ENCODE measurements at places on chromosomes 6 and 20.

DNA sequence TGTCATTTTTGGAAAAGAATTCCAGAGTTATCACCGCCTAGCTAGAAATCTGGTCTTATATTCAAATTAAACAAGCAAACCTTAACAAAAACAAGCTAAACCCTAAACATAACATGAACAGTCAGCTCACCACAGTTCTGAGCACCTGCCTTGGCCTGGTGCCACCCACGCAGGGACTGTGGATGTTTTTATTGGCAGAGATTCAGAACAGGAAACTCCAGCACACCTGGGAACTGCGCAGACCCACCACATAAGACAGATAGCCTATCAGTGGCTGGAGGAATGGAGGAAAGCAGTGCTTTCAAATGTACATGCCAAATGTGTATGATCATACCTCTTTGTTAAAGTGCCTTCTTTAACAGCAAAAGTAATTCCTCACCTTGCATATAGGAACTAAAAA lies 8.9 kb downstream of the SLC16A10 start:
- DNase-seq, result no peak

- DNase-seq, result no peak
Observed at GRCh38 chr6:137917551-137918325, 50.7 kb downstream of the TNFAIP3 start.

DNA sequence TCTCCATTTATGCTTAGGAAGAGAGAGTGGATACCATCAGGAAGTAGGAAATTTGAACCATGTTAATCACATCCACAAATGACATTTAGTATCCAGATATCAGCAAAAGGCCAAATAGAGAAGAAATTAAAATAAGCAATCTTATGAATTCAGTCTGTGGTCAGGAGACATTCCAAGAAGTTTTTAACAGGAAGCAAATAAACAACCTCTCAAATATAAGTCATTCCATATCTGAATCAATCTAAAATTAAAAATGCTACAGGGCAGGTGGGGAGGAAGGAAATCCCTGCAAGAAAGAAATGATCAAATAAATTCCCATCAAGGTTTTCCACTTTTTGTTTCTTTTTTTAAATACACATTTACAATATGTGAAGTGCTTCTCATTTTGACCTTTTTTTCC lies 520.6 kb downstream of the LMBRD1 start:
- no peak for DNase-seq

DNA sequence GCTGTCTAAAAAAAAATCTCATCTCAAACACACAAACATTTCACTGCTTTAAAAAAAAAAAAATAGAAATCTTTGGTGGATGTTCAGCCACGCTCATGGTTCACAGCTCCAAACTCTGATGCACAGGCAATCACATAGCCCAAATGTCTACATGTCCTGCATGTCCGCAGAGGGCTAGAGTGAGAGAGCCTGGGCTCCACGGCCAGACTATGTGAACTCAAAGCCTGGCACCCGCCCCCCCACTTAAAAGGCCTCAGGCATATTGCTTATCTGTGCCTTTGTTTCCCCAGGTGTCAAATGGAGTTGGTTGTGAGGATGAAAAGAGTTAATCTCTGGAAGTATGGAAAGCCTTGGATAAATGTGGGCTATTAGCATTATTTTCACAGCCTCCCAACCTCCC lies 10.5 kb upstream of the PTGIS start:
- no peak for DNase-seq

GRCh38 chr20:52731093-52731492 lies 241.1 kb upstream of the TSHZ2 start:
- no peak for DNase-seq

- DNase-seq, result peak; percentile 38
Observed at GRCh38 chr6:111725446-111726112, 119.9 kb upstream of the TRAF3IP2 start.

- no peak for DNase-seq
Observed at GRCh38 chr6:26197933-26198721, 110.9 kb downstream of the HFE start.

GRCh38 chr6:111105578-111105977 lies 18.3 kb downstream of the SLC16A10 start:
- peak; percentile 28 for DNase-seq

DNA sequence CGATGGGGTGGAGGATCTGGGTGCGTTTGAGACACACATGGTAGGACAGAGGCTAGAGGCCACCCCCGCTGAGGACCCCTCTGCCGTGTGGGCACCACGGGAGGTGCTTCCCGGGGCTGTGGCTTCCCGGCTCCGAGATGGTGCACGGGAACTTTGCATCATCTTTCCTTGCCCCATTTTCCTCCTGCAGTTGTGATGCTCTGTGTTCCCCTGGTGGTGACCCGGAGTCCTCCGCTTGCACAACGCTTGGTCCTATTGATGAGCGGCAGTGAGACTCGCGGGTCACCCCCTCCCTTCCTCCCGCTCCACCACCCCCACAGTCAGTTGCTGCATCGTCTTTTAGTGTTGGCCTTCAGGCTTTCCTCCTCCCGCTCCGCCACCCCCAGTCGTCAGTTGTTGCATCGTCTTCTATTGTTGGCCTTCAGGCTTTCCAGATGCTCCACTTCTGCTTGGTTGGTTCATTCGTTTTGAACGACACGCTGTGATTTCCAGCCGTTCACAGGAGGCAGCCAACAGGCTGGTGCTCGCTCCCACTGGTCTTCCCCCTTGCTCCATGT lies 37.3 kb downstream of the PYGB start:
- no peak for DNase-seq

DNA sequence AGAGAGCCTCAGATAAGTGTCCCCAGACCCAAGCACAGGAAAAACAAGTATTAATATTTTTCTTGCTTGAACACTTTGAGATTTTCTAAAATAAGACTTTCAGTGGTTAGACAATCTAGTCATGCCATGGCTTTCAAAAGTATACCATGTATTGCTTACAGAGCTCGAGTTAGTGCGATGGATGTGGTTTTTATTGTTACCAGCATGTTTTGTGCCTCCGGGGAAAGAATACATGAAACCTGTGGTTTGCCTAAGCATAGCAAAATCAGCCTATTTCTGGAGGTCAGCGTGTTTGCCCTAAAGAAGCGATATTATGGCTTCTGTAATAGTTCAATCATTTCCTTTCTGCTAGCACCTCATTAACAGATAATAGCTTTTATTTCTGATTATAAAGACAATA lies 21.6 kb downstream of the RIN2 start:
- DNase-seq, result no peak

GRCh38 chr6:31525553-31525931 lies 3.2 kb upstream of the MCCD1 start:
- DNase-seq, result no peak

DNA sequence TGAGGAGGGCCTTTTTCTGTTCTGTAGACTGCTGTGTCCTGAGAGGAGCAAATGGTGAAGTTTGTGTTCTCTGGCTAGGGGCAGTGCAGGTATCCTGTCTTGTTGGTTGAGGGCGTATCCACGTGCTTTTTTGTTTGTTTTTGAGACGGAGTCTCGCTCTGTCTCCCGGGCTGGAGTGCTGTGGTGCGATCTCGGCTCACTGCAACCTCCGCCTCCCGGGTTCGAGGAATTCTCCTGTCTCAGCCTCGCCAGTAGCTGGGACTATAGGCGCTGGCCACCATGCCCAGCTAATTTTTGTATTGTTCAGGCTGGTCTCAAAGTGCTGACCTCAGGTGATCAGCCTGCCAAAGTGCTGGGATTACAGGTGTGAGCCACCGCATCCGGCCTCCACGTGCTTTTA lies 10.8 kb upstream of the PXDC1 start:
- no peak for DNase-seq

GRCh38 chr6:64553249-64553786 lies 917.7 kb downstream of the PHF3 start:
- DNase-seq, result no peak

DNA sequence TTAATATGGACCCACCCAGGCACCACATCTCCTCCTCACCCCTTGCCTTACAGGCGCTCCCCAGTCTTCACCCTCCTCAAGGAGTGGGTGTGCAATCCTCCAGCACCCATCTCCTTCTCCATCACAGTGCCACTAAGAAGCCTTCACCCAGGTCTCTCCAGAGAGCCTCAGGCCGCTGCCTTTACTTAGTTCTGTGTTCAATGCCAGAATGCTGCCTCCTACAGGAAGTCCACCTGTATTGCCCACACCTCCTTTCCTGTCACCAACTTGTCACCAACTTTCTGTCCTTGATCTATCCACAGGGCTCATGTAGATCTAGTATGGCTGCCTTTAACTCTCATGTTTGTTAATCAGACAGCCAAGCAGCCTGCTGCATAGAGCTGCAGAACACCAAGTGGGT lies 586 bp upstream of the LST1 start:
- no peak for DNase-seq

- DNase-seq, result no peak
Observed at GRCh38 chr6:139863964-139864363, 489.5 kb upstream of the CITED2 start.

DNA sequence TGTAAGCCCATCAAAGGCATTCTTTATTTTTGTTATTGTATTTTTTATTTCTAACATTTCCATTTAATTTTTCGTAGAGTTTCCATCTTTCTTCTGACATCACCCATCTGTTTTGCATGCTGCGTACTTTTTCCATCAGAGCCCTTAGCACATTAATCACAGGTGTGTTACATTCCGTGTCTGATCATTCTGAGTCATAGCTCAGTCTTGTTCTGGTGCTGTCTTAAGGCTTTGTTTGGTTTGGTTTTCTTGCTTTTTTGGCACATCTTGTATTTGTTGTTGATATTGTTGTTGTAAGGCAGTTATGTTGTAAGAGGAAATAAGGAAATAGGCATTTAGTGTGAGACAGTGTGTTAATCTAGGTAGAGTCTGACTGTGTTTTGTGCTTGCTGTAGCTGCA lies 214.6 kb upstream of the CDH4 start:
- no peak for DNase-seq

DNA sequence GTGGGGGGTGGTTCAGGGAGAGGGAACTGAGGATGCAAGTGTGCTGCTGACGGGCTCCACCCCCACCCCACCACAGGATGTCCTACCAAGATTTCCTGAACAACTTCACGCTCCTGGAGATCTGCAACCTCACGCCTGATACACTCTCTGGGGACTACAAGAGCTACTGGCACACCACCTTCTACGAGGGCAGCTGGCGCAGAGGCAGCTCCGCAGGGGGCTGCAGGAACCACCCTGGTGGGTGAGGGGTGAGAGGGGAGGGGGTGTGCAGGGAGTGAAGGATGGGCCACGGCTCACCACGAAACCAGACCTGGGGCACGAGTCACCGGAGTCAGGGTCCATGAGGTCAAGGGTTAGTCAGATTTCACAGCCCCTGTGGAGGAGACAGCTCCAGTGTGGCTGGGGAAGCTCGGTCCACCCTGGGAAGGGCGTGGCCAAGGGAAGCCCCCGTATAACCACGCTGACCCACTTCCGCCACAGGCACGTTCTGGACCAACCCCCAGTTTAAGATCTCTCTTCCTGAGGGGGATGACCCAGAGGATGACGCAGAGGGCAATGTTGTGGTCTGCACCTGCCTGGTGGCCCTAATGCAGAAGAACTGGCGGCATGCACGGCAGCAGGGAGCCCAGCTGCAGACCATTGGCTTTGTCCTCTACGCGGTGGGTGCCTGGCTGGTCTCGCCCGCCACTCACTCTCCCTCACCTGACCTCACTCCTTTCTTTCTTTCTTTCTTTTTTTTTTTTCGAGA lies 18.3 kb downstream of the CAPN11 start:
- DNase-seq, result no peak

DNA sequence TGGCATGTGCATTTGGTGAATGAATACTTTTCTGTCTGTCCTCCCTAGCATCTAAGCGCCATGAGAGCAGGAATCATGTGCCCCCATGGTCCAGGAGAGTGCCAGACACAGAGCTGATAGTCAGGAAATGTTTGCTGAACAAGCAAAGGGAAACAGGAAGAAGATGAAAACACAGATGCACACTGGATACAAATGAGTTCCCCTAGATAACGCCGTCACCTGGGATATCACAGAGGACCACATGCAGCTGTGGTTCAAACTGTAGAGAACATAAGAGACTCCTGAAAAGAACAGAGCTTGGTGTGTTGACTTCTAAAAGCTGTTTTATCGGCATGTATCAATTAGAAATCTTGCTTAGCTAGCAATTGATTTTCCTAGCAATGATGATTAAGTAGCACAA lies 293.7 kb downstream of the BTBD3 start:
- no peak for DNase-seq

DNA sequence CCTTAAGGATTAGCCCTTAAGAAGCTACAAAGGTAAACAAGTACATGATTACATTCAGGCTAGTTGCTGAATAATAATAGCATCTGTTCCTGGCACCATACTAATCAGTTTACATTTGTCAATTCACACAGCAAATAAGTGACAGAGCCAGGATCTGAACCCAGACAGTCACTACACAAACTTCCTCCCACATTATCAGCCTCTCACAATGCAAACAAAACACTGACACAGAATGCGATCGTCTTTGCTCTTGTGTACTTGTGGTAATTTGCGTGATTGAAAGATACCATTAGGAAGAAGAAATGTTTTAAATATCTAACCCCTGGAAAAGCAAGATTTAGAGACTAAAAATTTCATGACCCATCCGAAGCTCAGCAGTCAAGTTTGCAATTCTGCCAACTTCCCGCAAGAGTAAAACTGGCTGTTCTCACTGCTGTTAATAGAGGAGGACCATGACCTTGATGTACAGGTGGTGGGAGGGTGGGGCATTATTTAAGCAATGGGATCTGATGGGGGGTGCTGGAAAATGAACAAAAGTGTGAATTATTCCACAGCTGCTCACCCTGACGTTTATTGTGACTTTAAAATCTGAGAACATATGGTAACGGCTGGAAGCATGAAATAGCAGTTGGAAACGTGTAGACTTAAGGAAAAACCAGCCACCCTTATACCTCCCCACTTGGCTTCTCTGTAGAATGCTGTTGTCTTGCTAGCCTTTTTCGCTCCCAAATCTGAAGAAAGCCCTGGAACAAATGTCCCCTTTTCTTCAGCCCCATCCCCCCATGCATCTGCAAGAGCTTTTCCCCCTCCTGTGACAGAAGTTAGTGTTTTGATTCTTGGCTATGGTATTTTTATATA lies 95.3 kb upstream of the ARMC2 start:
- DNase-seq, result no peak

- DNase-seq, result no peak
Observed at GRCh38 chr6:9224539-9224938, 789.2 kb upstream of the SLC35B3 start.

DNA sequence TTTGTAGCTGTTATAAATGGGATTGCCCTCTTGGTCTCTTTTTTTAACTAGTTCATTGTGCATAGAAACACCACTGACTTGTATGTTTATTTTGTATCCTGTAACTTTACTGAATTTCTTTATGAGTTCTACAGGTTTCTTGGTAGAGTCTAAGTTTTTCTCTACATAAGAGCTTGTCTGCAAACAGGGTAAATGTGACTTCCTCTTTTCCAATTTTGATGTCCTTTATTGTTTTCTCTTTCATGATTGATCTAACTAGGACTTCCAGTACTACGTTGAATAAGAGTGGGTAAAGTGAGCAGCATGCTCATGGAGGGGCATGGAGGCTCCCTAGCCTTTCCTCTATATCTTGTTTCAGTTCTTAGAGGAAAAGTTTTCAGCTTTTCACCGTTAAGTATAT lies 3.0 kb upstream of the WFDC10A start:
- DNase-seq, result no peak

GRCh38 chr6:14046476-14047068 lies 71.0 kb upstream of the CD83 start:
- DNase-seq, result peak; percentile 63

- no peak for DNase-seq
Observed at GRCh38 chr20:24734139-24734538, 214.9 kb upstream of the CST7 start.

- peak; percentile 74 for DNase-seq
Observed at GRCh38 chr20:20548527-20549266, 163.7 kb downstream of the RALGAPA2 start.

Data from cerebellum (tissue), 4 donors.